ENCODE measurements at places on chromosomes 4 and X. TPM values are rescaled to one million over a fixed set of nuclear protein-coding genes. Genes with fewer than 3 reads are reported as not detected.

- DNase-seq = no peak
Observed at GRCh38 chrX:138845786-138846185, 134.3 kb upstream of the FGF13 start.

DNA sequence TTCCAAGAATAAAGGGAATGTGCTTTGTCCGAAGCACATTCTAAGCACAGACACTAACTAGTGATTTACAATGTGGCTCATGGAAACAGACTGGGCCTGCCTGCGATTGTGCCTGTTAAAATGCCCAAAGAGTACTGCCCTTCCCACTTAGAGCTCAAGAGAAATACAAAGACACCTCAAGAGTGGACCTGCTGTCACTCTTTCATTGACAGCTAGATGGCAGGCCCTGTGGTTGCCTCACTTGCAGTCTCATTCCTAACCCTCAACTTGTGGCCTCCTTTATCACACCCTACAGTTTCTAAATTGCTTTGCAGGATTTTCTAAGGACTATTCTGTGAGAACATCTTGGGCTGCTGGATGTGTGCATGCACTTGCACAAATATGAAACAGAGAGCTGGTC lies 331.0 kb upstream of the EMCN start:
- no peak for DNase-seq

DNA sequence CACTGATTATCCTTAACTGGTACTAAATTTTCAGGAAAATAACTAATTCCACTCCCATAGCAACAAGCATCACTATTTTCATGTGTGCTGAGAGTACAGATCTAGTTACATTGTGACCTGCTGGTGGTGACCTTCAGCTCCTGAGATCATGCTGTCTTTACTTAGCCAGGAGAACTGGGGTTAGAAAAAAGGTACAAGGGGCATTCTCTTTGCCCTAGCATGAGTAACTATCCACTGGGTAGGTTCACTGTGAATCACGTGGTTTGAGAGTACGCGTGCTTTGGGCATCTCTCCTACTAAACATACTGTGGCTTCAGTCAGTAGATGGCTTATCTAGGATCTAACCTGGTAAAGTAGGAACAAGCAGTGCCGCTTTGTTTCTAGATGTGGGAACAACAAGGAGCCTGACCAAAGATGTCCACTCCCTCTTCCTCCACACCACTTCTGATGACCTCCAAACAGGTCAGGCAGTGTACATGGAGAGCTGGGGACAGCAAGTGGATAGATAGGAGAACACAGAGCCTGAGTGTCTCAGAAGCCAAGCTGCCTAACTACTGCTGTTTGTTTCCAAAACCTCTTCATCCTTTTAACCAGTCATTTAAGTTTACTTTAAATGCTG lies 90.2 kb downstream of the CBR4 start:
- DNase-seq = no peak

GRCh38 chr4:136355970-136356369 lies 1176.3 kb downstream of the PCDH18 start:
- no peak for DNase-seq

DNA sequence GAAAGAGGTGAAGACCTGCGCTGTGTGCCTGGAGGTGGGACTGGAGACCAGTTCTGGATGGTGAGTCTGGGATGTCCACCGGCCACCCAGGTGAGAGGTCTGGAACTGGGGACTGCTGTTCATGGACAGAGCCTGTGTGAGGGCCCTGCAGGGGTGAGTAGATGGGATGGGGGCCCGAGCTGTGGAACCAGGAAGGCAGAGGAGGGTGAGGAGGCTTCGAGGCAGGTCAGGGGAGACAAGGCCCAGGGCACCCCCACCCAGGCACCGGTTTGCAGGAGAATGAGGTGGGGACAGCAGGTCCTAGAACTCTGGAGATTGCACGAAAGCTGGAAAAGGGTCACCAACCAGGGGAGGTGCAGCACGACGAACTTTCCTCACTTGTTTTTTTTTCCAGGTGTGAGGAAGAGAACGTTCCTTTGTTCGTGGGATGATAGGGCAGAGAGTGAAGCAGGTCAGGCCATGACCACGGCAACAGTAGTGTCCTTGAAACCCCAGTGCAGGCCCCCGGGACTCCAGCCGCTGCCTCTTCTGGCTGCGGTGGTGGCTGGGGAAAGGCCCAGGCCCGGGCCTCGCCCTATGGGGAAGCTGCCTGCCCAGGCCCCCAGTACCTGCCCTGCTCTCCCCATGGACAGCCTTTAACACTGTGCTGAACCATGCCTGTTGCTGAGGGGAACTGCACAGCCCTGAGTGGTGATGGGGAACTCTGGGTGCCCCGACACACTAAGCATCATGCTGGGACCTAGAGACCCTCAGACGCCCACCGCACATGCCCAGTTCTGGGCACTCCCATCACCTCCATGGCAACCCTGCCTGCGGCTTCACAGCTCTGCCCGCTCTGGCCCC lies 22.9 kb downstream of the TNIP2 start:
- DNase-seq = no peak

DNA sequence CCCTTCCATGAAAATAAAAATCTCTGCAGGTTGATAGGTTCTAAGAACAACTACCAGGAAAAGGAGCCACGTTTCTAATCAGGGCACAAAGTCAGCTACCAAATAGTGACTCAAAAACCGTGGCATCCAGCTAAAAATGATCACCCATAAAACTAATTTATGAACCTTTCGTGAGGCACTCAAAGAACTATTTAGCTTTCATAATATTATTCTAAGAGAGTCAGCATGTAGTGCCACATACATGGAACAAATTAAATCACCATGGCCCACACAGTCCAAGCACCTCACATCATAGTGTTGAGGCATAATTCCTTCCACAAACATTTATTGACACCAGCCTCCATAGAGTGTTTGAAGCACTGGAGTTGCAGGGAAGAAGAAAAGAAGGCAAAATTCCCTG lies 252.0 kb upstream of the PPARGC1A start:
- no peak for DNase-seq

- no peak for DNase-seq
Observed at GRCh38 chrX:47169273-47169672, 24.3 kb downstream of the RBM10 start.

The EGF gene
- 1.1 TPM for total RNA-seq

The CHRDL1 gene
- total RNA-seq = not detected

Data from bronchial epithelial cell (primary cell).